ENCODE measurements at places on chromosomes 3 and 15.

GRCh38 chr3:119322021-119322834, 28.0 kb downstream of the ARHGAP31 start:
- peak; percentile 70 for DNase-seq

- DNase-seq: peak; percentile 60
Measured at GRCh38 chr3:134754768-134755559, 40.1 kb upstream of the EPHB1 start.

DNA sequence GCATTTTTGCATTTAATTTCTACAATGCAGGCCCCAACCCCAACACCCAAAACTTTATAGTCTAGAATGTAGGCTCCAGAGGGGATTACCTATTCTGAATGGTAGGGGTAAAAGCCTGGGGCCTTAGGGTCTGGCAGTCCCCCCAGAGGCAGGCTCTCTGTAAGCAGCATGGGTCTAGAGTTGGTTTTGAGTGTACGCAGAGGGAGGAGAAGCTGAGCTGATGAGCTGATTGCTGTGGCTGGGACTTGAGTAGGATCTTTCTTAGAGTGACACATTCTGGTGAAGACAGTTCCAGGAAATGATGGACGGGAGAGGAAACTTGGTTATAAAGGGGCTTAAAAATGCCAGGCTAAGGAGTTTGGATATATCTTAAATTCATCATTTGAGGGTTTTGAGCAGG, 2.1 kb downstream of the LPP start:
- no peak for DNase-seq

- DNase-seq: no peak
Measured at GRCh38 chr15:58081456-58081855, 15.9 kb upstream of the ALDH1A2 start.

DNA sequence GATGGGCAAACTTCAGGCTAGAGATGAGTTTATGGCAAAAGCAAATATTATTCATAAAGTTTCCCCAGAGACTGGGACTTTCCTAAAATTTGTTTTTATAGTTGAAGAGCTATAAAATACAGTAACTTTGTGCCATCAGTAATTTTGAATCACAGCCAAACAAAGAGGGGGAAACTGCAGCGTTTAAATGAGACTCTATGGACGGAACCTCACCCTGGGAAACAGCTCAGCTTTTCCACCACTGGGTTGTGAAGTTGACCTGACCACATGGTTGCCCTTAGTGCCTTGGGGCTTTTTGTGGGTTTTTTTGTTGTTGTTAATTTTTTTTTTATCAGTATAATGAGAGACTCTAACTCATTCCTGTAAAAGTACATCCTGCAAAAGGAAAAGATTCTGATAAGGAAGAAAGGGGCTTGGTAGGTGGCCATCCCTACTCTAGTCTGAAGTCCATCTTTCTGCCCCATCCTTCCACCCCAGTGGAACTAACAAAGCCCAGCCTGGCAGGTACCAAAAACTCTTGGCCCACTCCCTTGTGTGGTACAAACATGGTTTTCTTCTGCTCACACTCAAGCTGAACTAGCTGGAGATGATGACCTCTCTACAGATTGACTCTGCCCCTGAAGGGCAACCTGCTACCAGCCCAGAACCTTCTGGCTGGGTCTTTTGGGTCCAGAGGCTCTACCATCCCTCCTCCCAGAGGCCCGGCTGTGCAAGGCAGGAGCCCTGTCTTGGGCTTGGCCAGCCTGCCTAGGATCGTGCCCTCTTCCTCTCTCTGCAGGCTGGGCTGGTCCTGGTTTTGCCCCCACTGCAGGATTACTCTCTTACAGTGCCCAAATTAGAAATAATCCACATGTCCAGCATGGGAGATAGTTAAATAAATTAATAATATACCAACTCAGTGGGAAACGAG, 41.2 kb downstream of the RLBP1 start:
- DNase-seq: no peak

- peak; percentile 54 for DNase-seq
Measured at GRCh38 chr15:85312929-85313331, 67.5 kb upstream of the AKAP13 start.

GRCh38 chr3:171064461-171064860, 37.9 kb upstream of the SLC2A2 start:
- peak; percentile 83 for DNase-seq

DNA sequence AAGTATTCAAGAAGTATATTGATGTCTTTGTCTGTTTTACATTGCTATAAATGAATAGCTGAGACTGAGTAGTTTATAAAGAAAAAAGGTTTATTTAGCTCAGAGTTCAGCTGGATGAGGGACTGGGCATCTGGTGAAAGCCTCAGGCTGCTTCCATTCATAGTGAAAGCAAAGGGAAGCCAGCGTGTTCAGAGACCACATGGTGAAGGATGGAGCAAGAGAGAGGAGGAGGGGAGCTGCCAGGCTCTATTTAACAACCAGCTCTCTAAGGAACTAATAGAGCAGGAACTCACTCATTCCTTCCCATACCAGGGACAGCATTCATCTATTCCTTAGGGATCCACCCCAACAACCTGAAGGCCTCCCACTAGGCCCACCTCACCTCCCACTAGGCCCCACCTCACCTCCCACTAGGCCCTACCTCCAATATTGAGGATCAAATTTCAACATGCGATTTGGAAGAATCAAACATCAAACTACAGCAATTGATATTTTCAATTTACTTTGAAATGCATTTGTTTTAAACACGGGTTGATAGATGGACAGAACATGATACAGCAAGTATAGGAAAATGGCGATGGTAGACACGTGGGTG, 167.5 kb upstream of the HES1 start:
- DNase-seq: no peak

GRCh38 chr3:70360979-70361760, 48.7 kb upstream of the MDFIC2 start:
- DNase-seq: peak; percentile 48

DNA sequence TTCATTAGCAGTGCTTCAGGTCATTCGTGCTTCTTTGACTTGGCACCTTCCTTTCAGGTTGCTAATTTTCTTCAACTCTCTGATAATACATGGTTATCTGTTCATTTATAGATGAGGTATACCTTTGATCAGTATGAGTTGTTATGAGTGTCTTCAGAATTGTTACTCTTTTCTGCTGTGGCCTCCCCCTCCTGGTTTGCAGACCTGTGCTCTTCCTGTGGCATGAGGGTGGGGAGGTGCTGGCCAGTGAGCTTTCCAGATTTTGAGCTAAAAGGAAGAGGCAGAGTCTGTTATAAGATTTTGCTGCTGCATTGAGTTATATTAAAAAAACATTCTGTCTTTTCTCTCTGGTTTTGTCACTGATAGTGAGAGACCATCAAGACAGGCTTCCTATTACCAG, 30.8 kb upstream of the GOLGA6L9 start:
- no peak for DNase-seq

DNA sequence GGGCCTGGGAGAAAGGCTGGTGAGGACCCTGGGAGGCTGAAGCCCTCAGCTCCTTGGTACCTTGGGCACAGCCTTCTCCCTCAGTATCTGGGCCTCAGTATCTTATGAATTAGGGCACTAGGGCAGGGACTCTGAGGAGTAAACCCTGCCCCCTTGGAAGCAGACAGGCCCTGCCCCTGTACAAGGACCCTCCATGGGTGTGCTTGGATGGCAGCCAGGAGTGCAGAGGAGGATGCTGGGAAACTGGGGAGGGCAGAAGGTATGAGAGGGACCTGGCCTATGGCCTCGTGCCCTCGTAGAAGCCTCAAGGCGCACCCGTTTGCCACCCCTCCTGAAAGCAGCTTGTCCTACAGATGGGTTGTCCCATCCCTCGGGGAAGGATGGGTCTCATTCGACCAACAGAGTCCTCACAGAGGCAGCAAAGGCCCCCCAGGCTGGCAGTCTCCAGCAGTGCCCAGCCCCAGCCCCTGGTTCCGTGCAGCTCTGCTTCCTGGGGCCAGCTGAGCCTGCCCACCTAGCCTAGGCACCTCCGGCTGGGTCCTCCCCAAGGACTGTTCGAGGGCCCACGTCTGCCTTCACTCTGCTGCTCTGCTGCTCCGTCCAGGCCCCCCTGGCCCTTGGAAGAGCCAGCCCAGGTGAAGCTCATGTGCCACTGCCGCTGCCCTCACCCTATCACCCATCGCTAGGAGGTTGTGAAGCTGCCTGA, 15.3 kb upstream of the SEMA3F start:
- DNase-seq: no peak

DNA sequence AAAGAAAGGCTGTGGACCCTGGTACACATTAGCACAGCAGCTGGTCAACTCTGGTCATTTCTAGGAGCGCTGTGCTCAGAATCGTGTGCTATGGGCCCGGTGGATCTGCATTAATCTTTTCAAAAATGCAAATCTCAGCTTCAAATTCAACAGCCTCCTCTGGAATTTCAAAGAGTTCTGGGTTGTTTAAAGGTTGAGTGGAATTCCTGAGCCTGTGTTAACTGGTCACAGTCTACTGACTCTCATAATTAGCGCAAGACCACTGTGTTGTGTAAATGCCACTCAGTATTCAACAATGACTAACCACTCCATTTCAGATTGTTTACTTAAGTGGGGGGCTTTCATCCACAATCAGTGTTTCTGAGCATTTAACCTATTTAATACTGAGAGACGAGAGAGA, 2.7 kb upstream of the ARNT2 start:
- peak; percentile 39 for DNase-seq

DNA sequence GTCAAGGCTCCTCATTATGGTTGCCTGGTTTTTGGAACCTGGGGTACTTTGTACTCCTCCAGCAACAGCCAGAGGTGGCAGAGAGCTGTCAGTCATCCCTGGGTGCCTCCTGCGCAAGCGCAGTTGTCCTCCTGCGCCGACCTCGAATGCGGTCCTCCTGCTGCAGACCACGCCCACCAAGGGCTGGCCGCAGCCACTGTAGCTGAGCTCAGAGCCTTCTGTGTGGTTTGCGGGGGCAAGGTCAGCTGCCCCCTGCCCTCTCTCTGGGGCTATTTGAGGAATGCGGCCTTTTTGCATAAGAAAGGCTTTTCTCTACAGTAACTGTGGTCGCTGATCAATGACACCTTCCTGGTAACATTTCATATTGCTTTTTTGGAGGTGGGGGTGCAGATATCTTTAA, 131.3 kb upstream of the SNRPN start:
- DNase-seq: peak; percentile 8

DNA sequence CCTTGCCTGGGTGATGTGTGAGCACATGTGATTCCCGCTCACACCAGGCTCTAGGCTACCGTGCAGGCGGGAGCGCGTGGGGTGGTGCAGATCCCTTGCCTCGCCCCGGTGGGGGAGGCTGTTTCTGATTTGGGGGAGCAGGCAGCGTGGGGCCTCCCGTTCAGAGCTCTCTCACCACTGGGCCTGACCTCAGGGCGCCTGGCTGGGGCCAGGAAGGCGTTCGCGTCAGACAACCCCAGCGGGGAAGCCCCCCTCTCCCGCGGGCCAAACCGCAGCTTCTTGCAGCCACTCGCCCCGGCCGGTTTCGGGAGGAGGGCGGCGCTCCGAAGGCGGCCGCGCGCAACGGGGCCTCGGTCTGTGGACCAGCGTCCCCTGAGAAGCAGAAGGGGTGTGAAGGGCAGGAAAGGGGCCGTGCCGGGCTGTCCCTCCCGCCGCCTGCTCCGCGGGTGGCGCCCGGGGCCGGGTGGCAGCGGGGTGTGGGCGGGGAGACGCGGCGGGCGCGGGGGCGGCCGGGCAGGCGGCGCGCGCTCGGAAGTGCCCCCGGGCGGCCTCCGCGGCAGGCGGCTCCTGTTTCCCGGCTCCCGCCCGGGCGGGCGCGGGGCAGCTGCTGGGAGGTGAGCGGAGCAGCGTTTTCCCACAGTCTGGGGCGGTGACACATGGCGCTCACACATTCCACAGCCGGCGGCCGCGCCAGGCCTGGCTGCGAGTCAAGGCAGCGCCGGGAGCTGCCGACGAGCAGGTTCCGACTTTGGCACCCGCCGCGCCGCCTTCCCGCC, 65.1 kb upstream of the HES1 start:
- DNase-seq: peak; percentile 94

GRCh38 chr15:65766422-65767263, 25.4 kb downstream of the DENND4A start:
- no peak for DNase-seq

DNA sequence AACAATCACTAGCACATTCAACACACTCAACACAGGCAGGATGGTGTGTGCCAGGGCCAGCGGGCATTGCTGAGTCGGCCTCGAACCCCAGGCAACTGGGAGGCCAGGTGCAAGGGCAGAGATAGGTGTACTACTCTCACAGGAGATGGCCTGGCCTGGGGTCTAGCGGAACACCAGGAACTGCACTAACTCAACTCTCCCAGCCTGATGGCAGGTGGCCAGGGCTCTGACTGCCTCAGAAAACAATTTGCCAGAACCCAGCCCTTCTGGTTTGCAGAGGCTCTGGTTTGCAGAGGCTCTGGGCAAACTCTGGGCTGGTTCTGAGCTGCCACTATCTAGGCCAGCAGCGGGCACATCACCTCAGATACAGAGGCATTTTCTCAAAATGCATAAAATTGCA, 229.2 kb upstream of the CHRNA7 start:
- peak; percentile 21 for DNase-seq

GRCh38 chr3:24480497-24480896, 14.2 kb downstream of the THRB start:
- no peak for DNase-seq

DNA sequence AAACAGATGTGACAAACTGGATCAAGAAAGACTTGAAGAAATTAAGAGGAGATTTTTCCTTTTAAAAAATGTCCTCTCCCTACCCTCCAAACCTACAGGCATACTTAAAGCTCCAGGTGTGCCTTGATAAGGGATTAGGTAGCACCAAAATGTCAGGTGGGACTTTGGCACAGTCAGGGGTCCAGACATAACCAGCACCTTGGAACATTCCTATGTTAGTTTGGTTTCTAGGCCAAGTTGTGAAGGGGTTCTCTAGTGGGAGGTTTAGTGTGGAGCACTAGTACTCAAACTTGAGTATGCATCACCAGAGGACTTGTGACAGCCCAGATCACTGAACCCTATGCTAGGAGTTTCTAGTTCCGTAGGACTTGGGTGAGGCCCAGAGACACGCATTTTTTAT, 13.9 kb downstream of the ILDR1 start:
- no peak for DNase-seq

DNA sequence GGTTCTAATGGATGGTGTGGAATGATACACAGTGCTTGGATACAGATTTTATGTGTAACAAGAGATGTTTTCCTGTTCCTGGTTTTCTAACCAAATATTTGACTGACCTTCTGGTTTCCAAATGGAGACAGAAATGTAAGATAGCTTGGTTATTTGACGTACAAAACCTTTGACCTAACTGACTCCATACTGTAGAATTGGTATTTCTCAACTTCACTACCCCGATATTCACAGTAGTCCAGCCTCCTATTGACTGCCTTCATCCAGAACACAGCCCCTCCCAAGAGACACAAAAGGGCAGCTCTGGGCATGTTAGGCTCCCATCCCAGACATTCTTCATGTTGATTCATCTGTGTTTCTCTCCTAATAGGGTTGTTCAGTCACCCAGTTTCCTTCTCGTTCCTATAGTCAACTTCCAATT, 33.4 kb downstream of the MYO1E start:
- peak; percentile 37 for DNase-seq

GRCh38 chr3:1787094-1787493, 311.6 kb upstream of the CNTN4 start:
- no peak for DNase-seq
